ENCODE measurements at places on chromosomes 4 and X. TPM values are rescaled to one million over a fixed set of nuclear protein-coding genes. Genes with fewer than 3 reads are reported as not detected.

The GLRA3 gene
- not detected for total RNA-seq

The SRPX2 gene
- total RNA-seq = 9.5 TPM

The NALF2 gene
- 53.3 TPM for total RNA-seq

The ZFP92 gene
- total RNA-seq = 0.57 TPM

The TRAM1L1 gene
- total RNA-seq = 0.45 TPM

The SSX1 gene
- not detected for total RNA-seq

All from left ventricle myocardium superior (tissue), 1 donor.